ENCODE measurements at places on chromosomes 11 and 22.

- no peak for DNase-seq
These were observed 451.2 kb downstream of the MIAT start for GRCh38 chr22:27108425-27109114.

DNA sequence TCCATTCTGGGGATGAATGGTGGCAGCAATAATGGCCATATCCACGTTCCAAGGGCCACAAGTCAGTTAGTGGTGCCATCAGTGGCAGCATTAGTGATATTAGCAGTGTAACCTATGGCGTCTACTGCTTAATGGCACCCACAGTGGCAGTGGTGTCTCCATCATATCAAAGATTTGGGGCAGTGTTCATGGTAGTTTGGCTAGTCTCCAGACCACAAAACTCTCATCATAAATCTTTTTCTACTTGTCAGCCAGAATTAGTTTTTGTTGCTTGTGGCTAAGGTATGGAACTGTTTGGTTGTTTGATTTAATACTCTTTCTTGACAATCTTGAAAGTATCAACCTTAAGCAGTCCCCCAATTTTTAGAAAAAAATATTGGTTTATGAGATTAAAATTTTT, 45.1 kb upstream of the DEUP1 start:
- no peak for DNase-seq

- no peak for DNase-seq
These were observed 1075.0 kb downstream of the BRD1 start for GRCh38 chr22:48752451-48753380.

DNA sequence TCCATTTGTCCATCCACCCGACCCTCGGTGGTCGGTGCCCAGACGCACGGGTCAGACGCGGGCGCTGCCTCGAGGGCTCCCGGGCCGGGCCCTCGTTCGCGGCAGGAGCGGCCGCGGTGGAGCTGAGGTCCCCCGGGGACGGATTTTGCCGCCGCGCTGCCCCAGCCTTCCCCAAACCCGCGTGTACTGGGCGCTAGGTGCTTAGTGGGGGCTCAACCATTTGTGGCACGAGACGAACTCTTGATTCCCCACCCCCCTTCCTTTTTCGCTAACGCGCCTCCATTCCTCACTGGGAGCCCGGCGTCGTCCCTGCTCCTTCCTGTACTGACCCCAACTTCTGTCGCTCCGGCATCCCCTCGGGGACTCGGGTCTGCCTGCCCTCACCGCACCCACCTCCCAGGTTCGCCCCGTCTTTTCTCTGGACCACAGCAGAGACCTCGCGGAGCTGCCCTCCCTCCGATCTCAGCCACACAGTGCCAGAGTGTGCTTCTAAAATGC, 789 bp upstream of the CBX7 start:
- DNase-seq: peak; percentile 25

GRCh38 chr22:21719024-21719423, 16.6 kb downstream of the YPEL1 start:
- DNase-seq: no peak

DNA sequence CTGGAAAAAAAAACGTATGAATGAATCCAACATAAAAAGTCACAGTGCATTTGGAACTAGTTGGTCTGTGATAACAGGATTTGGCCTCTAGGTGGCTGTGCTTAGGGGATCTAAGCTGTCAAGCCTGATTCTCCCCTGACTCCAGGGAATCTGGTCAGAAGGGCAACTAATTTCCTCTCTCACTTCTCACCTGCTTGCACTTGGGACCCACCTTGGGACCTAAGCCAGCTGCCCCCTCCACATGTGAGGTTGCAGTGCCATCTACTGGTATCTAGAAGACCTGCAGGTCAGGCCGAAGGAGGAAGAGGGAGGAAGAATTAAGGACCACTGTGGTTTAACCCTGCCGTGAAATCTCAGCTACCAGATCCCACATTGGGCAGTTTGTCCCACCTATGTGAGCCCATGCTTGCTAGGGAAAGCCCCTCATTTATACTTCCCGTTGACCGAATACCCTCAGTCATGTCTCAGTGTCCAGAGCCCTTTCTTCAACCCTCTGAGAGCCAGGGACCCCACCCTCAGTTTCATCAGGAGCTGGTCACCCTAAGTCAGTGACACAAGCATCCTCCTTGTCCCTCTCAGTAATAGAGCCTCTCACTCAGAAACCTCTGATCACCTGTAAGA, 33.2 kb upstream of the CAVIN3 start:
- DNase-seq: peak; percentile 61

DNA sequence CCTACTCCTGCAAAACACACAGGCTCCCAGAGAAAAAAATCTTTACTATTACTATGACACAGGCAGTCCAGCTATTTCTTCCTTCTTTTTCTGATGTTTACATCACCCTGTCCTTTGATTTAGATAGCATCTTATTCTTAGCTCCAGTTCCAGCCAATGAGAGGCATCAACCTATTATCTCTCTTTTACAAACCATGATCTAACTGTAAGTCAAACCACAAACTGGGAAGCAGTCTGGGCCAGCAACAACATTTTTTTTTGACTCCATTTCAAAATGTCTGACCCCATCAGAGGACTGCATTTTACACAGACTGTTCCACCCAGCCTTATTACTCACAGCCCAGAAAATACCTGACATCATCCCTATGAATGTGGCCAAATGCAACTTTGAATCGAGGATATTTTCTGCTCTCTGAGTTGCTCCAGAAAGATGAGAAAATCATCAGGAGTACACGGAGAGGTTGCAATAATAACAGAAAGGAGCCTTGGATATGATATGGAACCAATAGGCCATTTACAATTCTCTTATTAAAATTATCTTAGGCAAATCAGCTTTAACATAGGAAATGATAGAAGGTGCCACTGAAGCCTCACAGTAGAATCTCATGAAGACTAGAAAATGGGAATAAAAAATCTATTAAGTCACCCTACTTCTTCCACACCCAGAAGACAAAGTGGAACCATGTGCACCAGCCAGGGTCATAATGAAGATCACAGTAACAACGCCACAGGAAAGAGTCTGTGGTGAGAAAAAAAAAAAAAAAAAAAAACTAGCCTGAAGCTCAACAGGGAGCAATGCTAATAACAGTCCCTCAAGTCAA, 21.2 kb downstream of the TBRG1 start:
- peak; percentile 93 for DNase-seq

GRCh38 chr22:22616636-22617035, 27.8 kb upstream of the GGTLC2 start:
- no peak for DNase-seq

- DNase-seq: no peak
These were observed 29.1 kb upstream of the COMT start for GRCh38 chr22:19912271-19912999.
